ENCODE measurements at places on chromosomes 2 and 18.

DNA sequence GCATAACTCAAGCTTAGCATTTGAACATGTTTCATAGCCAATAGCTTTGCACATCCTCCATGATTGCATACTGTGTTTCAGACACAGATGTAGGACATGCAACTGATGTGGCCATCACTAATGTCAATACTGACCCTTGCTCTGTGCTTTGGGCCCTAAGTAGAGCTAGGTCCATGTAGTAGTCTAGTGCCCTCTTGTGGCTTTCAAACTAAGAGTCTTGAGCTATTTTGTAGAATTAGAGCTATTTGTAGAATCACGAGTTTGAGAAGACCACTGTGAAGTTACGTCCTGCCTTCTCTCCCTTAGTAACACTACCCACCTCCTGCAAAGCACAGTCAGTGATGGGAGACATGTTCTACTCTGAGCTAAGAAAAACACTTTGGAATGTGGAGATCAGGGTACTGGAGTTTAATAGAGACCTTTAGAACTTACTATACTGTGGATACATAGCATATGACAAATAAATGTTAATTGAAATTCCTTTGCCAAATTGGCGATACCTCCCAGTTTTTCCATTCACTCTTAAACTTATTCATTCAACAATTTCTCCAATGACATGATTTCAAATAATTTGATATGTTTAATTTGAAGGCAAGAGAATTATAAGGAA is 306.5 kb upstream of the TNP1 start:
- no peak for DNase-seq

DNA sequence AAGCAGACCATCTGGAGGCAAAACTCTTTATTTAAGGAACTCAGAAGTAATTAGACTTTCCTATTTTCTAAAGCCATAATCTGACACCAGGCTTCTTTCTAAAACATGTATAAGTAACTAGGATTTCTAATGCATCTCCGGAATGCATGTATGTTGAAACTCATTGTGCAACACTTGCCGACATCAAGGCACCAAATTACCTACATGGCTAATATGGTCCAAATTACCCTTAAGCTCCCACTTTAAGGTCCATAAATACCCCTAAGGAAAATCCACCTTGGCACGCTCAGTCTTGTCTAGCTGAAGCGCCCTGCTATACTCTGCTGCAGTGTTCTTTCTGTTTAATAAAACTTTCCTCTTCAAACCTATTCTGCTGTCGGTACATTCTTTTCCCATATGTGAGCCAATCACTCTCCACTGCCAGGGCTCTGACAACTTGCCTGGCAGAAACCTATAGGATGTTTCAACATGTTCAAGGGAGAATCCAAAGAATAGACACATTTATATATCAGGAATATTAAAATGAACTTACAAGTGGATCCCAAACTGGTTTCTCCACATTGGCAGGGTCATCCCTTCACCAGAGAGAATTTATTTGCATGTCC is 171.9 kb downstream of the GALNT1 start:
- no peak for DNase-seq

DNA sequence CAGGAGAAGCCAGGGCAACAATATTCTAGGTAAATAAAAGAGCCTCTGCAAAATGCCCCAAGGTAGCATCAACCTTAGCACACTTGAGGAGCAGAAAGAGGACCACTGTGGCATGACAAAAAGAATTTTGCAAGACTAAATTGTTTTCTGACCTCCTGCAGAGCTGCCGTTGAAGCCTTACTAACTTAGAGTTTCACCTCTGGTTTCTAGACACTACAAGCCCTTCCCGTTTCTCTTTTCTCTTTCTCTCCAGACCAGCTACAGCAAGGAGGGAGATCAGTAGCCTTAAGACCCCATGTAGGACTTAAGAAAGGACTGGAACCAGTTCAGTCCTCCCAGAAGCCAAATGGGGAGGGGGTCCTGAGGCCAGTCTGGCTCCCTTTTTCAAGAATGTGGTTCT is 73.3 kb upstream of the SP3 start:
- no peak for DNase-seq

- no peak for DNase-seq
Observed at GRCh38 chr2:36582951-36583350, 15.0 kb downstream of the FEZ2 start.

GRCh38 chr18:55470826-55471225 is 117.2 kb downstream of the TCF4 start:
- DNase-seq: no peak

- DNase-seq: no peak
Observed at GRCh38 chr2:12890066-12890465, 173.3 kb downstream of the TRIB2 start.

- no peak for DNase-seq
Observed at GRCh38 chr2:25127646-25128045, 40.7 kb downstream of the POMC start.

- no peak for DNase-seq
Observed at GRCh38 chr2:231513746-231514224, 16.5 kb downstream of the NMUR1 start.

GRCh38 chr2:142585785-142586184 is 291.7 kb upstream of the KYNU start:
- no peak for DNase-seq

- DNase-seq: no peak
Observed at GRCh38 chr18:10688766-10689165, 162.9 kb downstream of the NAPG start.

DNA sequence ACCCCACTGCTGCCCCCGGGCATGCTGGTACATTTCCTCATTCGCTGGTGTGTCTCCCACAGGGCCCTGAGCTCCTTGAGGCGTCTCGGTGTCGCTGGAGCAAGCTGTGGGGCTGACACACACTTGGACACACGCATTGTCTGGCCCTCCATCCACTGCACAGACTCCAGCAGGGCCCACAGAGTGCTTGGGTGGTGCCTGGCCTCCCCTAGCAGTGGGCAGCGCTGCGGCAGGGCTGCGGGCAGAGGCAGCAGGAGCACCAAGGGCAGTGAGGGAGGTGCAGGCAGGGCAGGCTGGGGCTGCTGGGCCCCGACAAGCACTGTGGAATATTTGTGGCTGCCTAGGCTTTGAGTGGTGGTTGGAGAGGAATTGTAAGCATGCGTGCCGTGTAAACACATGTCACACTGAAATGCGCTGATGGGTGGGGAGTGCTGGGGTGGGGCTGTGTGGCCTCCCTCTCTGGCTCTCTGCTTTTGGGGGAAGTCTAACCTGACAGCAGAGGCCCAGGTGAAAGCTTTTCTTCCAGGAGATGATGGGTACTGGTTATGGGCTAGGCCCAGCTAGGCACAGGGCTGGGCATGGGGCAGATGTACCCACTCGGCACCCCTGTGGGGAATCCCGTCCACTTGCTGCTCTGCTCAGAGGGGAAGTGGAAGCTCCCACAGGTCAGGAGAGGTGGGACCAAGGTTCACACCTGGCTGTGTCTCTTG is 55.5 kb upstream of the HS6ST1 start:
- no peak for DNase-seq

DNA sequence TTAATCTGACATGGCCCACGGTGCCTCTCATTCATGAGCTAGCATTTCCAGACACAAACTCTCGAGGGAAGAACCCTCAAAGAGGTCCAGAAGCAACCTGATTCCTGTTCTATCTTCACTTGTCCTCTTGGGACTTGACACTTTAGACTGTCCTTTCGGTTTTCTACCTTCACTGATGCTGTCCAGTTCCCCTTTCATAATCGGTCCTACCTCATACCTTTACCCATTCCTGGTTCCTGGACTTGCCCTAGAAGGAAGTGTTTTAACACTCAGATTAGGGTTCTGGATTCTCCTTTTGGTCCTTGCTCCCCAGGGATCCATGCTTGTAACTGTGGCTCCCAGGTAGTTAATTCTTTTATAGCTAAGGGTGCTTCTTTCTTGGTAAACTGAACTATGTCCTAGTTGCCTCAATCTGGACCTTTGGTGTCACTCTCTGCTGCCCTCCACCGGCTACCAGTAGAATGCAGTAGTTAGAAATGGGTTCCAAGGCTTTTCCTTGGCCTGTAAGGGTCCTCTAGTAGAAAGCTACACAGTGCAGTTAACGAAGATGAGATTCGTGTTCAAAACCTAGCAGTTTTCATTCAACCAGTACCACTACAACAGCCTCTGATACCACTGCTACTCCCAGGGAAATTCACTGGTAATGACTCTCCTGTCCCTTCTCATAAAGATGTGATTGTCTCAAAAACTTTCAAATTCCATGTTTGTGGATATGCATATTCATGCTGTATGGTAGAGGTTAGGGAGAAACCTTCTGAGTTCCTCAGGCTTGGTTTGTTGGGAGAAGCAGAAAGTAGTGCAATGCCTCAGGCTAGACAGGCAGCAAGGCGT is 178.1 kb upstream of the CYP26B1 start:
- DNase-seq: no peak

DNA sequence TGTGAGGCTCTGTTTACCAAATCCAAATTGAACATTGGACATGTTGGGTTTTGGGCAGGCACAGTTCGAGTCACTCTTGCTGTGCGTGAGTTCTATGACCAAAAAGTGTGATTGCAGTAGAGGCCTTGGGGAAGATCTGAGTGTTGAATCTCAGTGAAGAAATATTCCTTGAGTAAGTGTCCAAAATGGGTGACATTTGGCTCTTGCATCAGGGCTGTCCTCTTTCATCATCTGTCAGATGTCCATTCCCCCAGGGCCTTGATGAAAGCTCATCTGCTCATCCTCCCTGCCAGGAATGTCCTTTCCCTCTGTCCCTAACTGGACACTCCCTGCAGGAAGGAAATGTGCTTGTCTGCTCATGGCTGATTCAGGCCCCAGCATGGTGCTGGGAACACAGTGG is 6.4 kb upstream of the SFTPB start:
- DNase-seq: no peak

- DNase-seq: no peak
Observed at GRCh38 chr18:75548353-75548905, 120.9 kb upstream of the SMIM21 start.

DNA sequence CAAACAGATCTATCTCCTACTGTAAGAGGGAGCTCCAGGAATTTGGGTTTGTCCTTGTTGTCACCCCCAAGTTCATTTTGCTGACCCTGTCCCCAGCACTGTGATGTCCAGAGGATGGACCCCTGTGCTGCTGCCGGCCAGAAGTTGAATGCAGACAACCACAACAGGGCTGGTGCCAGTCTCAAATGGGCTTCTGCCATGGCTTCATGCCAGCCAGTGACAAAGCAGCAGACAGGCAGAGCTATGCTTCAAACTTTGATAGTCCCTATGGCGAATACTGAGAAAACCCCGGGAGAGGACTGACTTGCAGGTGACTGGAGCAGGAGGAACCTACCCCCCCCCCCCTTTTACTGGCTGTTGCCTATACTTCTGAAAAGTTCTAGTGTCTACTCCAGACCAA is 3.2 kb downstream of the SMAD7 start:
- no peak for DNase-seq

DNA sequence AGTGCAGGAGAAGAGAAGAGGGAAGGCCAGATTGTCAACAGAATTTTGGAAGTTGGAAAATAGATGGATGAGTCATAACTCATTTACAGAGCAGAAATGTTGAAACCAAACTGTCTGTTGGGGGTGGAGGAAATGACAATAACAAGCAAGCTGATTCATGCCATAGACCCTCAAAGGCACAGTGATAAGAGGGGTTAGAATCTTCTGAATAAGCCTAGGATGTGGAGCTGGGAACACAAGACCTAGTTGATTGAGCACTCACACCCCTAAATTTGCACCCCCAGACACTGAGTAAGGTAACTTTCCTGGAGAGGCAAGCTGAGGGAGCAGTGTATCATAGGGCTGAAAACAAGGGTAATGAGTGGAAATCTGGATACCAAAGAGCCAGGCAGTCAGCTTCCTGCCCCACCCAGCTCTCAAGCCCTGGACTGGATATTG is 141.4 kb downstream of the SCG2 start:
- DNase-seq: no peak

GRCh38 chr2:85503168-85503850 is 35.7 kb upstream of the MAT2A start:
- DNase-seq: no peak

DNA sequence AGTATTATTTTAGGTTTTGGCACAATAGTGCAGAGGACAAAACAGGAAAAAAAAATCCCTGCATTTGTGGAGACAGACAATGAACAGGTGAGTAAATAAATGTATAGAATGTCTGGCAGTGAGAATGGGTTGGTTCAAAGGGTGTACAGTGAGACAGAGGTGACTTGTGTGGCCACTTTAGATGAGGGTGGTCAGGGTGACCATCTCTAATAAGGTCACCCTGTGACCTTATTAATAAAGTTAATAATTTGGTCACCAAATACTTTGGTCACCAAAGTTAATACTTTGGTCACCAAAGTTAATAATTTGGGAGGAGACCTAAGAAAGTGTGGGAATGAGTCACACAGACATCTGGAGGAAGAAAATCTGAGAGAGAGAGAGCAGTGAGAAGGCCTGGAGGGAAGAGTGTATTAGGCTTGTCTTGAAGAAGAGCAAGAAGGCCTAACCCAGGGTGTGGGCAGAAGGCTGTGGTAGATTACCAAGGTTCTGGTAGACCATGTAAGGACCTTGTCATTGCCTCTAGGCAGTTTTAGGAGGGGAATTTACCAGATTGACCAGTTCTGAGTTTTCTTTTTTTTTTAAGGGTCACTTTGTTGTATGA is 1368.4 kb upstream of the CELF4 start:
- DNase-seq: no peak

DNA sequence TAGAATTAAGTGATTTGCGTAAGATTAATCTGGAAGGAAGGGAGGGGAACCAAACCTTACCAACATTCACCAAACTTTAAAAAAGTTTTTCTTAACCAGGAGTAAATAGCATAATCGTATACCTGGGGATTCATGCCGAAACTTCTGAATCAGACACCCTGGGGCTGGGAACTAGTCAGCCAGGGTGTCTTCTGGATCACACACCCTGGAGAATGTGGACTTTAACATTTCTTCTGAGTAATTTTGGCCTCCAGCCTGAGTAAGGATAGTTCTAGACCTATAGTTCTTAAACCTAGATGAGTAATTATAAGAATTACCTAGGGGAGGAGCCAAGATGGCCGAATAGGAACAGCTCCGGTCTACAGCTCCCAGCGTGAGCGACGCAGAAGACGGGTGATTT is 44.1 kb upstream of the MEIS1 start:
- no peak for DNase-seq

GRCh38 chr2:137942833-137943677 is 21.2 kb upstream of the HNMT start:
- DNase-seq: no peak

DNA sequence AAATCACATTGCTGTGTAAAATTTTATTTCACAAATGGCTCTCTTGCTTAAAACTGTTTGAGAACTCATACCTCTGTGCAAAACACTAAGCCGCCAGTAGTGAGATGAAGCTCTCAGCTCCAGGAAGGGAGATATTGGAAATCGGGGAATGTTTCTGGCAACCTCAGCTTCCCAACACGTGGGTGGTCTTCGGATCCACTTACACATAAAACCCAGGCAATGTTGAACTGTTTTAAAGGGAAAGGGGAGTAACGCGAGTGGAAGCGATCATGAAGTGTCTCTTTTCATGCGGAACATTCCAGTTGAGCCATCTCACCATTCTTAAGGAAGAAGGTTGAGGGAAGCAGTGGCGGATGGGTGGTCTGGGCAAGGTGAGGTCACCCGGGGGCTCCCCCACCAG is 136.8 kb downstream of the ASB1 start:
- no peak for DNase-seq

- DNase-seq: no peak
Observed at GRCh38 chr18:51568151-51568550, 370.7 kb upstream of the MEX3C start.

Data from GDM1 (cell line).